ENCODE measurements at places on chromosomes 13 and 19. TPM values are rescaled to one million over a fixed set of nuclear protein-coding genes. Genes with fewer than 3 reads are reported as not detected.

LRRC8E gene
- total RNA-seq = 4.1 TPM

ZNF333 gene
- 7.5 TPM for total RNA-seq

CD209 gene
- total RNA-seq = not detected

PRR22 gene
- total RNA-seq = 0.37 TPM

PSG3 gene
- total RNA-seq = not detected

NXNL1 gene
- not detected for total RNA-seq

OR7D2 gene
- not detected for total RNA-seq

NKG7 gene
- total RNA-seq = not detected
